ENCODE measurements at places on chromosomes 5 and 9.

DNA sequence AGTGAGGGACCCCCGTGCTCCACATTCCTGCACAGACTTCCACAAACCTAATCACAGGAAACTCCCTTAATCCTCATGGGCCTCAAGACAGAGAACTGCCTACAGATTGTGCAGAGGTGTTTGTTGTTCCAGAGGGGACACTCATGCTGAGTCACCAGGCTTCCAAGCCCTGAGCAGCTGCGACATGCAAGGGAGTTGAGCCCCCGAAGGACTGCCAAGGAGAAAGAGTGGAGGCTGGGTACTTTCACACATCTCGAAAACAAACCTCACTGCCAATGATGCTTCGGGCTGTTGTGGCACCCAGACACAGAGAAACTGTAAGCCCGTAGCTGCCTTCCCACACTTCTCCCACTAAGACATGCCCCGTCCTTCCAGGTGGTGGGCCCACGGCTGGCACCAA is 480.8 kb downstream of the CDH12 start:
- no peak for DNase-seq

GRCh38 chr5:58475404-58475803 is 15.5 kb upstream of the PLK2 start:
- DNase-seq = no peak

DNA sequence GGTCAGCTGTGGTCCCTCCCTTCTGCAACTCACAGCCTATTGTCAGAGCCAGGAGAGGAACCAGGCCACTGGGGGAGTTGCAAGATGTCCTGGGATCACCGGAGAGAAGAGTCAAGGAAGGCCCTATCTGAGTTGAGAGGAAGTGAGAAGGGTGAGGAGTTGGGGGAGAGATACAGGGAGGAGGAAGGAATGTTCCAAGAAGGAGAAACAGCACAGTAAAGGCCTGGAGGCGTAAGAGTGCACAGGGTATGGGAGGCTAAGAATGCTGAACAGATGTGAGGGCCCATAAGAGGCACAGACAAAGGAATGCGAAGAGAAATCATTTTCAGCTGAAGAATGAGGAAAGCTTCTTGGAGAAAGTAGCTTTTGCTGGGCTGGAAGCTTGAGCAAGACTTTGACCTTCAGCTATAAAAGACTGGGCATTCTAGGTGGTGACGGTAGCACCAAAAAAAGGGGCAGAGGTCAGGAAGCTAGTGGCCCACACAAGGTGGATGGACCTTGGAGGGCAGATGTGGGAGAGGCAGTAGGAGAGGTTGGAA is 21.6 kb upstream of the CSF1R start:
- no peak for DNase-seq

DNA sequence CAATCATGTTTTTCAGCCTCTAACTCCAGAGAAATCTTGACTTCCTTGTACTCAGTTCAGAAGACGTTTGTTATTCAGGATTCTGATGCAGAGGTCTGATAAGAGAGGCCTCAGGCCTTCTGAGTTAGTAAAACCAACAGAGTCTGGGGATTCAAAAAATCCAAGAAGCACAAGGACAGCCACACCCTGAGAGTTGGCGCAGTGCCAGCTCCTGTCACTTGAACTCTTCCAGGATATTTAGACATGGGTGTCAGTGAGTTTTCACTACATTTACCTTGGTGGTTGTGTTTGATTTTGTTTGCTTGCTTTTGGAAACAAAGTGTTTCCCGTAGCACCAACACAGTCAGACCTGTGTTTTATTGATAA is 41.6 kb upstream of the PDE8B start:
- DNase-seq = peak; percentile 20

GRCh38 chr9:83410701-83411100 is 127.5 kb downstream of the FRMD3 start:
- no peak for DNase-seq

DNA sequence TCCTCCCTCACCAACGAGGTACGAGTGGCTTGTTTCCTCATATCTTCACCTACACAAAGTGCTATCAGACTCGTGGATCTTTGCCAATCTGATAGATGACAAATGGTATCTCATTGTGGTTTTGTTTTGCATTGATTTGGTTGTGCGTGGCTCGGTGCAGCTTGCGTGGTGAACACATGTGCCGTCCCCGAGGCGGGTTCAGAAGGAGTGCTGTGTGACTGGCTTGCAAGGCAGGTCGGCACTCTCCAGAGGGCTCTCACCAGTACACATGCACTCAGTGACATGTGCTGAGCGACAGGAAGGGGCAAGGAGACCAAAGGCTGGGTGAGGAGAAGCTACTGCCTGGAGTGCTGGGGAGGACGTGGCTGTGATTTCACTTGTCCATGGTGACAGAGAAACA is 95.3 kb upstream of the PITX1 start:
- no peak for DNase-seq

DNA sequence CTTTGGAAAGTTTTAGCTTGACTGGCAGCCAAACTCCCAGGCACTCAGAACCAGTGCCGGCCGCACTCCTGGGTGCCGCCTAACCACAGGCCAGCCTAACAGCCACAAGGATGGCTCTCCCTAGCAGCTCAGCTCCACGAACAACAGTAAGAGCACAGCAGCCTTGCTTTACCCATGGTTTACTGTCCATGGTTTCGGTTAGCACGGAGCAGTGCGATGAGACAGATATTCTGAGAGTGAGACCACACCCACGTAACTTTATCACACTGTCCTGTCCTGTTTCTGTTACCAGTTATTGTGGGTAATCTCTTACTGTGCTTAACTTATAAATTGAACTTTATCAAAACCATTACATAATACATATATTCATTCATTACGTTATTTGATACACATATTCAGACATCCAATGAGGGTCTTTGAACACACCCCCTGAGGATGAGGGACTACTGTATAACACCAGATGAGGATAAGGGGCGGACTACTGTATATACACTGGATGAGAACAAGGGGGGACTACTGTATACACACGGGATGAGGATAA is 12.4 kb downstream of the CLPTM1L start:
- no peak for DNase-seq

DNA sequence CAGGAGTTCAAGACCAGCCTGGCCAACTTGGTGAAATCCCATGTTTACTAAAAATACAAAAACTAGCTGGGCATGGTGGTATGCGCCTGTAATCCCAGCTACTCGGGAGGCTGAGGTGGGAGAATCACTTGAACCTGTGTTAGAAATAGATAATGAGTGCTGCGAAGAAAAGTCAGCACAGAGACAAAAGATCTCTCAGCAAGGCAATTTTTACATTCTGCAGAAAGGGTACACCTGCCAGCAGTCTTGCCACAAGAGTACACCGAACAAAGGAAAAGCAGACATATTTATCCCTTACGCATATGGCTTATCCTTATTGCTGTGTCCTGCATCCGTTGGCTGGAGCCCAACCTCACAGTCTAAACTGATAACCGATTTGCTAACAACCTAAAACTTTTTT is 16.2 kb upstream of the GPBP1 start:
- no peak for DNase-seq

DNA sequence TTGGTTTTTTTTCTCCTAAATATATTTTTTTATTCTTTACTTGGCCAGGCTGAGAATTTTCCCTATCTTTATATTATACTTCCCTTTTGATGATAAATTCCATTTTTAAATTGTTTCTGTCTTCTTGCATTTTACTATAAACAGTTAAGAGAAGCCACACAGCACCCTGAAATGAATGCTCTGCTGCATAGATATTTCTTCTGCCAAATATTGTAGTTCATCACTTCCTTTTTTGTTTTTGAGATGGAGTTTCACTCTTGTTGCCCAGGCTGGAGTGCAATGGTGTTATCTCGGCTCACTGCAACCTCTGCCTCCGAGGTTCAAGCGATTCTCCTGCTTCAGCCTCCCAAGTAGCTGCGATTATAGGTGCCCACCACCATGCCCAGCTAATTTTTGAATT is 8.5 kb upstream of the INIP start:
- DNase-seq = no peak

GRCh38 chr9:14320271-14321181 is 6.6 kb upstream of the NFIB start:
- peak; percentile 85 for DNase-seq

GRCh38 chr5:124876983-124877382 is 130.5 kb upstream of the ZNF608 start:
- no peak for DNase-seq

GRCh38 chr9:136136127-136136925 is 17.7 kb upstream of the TMEM250 start:
- no peak for DNase-seq

DNA sequence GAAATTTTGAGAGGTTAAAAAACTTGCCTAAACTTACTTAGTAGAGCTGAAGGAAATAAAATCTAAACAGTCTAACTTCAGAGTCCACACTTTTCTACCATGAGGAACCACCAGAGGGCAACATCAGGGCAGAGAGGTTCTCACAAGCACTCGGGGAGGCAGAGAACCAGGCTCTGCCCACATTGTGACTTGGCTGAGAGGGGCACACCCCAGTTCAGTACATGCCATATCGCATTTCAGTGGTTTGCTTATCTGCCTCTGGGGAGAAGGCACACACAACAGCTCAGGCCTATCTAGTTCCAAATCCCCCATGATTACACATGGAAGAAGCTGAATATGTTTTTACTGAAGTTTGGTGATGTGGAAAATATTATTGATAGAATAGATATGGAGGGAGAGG is 49.2 kb downstream of the EQTN start:
- peak; percentile 73 for DNase-seq

DNA sequence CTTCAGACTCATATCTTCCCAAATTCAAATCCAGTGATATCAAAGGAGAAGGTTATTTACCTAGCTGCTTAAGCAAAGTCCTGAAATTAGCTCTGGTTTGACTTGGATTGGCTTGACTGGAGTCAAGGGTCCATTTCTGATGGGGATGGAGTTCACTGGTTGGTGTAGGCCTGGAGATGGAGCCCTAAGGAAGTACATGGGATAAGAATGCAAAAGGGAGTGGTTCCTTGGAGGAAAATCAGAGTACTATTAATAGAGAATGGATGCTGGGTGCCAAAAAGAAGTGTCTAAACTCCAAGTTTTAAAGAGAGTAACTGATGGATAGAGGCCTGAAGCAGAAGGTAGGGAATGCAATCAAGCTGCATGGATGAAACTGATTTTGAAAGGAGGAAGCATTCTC is 13.8 kb downstream of the TXNDC8 start:
- no peak for DNase-seq

DNA sequence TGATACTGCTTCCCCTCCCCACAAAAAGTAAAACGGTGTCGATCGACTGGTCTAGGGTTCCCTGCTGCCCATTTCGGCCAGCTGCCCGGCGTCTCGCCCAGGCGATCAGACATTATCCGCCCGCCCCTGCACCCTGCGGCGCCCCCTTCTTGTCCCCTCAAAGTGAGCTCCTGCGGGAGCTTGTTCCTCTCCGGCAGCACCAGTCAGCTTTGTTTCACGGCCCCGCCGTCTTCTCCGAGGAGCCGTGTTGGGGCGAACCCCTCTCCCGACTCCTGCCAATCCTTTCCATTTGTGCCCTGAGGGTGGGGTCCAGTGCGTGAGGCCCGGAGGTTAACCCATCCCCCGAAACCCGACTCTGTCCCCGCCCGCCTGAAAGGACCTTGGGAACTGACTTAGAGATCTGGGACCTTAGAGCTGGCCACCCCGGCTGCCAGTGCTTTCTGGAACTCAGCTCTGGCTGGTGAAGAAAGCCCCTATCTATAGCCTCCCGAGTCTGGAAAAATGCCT is 518 bp downstream of the UBE2B start:
- DNase-seq = peak; percentile 22

- no peak for DNase-seq
These were observed 375.7 kb downstream of the ACTL7B start for GRCh38 chr9:108479989-108480652.

DNA sequence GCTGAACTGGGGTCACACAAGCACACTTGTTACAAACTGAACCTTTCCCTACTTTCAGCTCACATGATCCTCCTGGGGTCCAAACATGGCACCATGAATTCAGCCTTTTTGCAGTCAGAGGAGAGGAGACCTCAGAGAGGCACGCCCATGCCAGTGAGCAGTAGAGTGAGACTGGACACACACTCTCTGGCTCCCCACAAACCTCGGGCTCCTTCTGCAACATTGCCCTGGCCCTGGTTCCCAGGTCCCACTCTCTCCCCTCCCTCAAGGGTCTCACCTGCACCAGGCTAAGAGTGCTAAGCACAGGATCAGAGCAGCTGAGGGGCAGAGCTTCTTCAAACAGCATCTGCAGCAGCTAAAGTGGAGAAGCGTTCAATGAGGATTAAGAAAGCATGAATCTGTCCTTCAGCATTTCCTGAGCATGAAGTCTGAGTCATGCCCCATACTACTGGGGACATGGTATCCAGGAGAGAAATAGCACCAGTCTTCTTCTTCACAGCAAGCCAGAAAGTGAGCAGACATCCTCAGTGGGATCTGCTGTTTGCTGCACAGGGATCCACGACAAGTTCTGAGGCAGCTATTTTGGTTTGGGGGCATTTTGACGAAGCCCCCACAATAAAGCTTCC is 27.2 kb downstream of the SLC35A4 start:
- peak; percentile 60 for DNase-seq

DNA sequence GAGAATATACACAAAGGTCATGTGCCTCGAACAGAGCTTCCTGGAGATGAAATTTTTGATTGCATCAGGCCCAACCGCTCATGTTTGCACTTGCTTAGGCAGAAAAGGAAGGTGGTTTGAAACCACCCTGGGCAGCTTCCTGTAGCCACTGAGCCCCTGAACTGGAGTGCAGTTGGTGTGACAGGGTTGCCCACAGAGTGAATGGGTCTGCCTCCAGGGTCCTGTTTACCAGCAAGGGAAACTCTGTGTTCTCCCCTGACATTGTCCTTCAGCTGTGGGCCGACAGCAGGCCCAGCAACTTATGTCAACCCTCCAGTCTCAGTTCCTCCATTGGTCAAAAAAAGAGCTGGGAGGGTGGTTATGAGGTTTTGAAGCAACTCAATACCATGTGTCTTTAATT is 289.6 kb downstream of the KIF4B start:
- no peak for DNase-seq

DNA sequence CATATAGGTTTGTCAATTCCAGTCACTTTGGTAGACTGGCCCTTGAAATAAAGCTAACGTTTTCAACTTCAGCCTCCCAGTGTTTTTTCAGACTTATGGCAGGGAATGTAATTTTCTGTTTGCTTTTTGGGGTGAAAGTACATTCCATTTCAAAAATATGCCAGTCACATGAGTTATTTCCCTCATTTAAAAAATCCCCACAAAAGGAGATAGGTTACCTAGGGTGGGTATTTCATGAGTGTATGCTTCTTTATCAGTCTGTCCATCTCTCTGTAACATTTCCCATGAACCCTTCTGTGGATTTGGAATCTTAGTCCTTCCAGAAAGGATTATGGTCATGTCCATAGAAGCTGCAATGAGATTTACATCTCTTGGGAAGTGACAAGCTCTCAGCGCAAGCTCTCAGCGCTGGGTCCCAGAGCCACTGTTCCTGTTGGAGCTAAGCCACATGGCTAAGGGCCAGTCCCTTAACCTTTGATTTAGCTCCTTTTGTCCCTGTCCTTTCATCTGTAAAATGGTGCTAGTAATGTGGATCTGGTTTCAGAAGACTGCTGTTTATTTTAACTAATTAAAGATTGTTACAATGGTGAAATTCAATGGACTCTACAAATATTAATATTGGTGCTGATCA is 294.9 kb downstream of the NR3C1 start:
- DNase-seq = no peak

- no peak for DNase-seq
These were observed 248.6 kb upstream of the DAPK1 start for GRCh38 chr9:87249029-87249428.
